ENCODE measurements at places on chromosomes 16 and 17.
A peak's percentile ranks its signal among the peaks of the same experiment; 100 is the strongest.

GRCh38 chr16:49580751-49581303 lies 207.2 kb downstream of the C16orf78 start:
- no peak overlapping the region for H3K4me3 ChIP-seq
- no peaks in the 10 kb centered on the region for H3K36me3 ChIP-seq
- H3K27me3 ChIP-seq: peaks cover 7% of the 10 kb centered on the region
- no peaks in the 10 kb centered on the region for H3K4me1 ChIP-seq
- DNase-seq: no peak

DNA sequence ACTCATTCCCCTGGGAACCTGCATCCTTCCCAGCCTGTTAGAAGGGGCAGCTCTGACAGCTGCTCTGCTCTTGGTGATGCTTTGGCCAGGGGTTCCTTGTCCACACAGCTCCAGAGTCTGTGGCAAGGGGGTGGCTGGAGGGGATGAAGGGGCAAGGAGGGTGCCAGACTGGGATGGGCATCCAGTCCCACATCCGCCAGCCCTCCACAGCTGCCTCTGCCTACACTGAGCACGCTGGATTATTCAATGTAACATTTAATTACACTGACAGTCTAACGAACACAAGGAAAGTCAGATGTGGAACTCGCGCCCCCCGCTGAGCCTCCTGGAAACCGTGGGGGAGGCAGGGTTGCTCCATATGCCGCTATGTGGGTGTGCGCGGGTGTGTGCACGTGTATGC lies 101.1 kb downstream of the C16orf78 start:
- no peaks in the 10 kb centered on the region for H3K36me3 ChIP-seq
- no peaks in the 10 kb centered on the region for H3K27me3 ChIP-seq
- H3K4me3 ChIP-seq: no peak overlapping the region
- DNase-seq: peak; percentile 34
- no peaks in the 10 kb centered on the region for H3K4me1 ChIP-seq

- no peaks in the 10 kb centered on the region for H3K4me1 ChIP-seq
- H3K27me3 ChIP-seq: no peaks in the 10 kb centered on the region
- no peak overlapping the region for H3K4me3 ChIP-seq
Observed at GRCh38 chr16:67387479-67388079, 5.7 kb downstream of the TPPP3 start.

DNA sequence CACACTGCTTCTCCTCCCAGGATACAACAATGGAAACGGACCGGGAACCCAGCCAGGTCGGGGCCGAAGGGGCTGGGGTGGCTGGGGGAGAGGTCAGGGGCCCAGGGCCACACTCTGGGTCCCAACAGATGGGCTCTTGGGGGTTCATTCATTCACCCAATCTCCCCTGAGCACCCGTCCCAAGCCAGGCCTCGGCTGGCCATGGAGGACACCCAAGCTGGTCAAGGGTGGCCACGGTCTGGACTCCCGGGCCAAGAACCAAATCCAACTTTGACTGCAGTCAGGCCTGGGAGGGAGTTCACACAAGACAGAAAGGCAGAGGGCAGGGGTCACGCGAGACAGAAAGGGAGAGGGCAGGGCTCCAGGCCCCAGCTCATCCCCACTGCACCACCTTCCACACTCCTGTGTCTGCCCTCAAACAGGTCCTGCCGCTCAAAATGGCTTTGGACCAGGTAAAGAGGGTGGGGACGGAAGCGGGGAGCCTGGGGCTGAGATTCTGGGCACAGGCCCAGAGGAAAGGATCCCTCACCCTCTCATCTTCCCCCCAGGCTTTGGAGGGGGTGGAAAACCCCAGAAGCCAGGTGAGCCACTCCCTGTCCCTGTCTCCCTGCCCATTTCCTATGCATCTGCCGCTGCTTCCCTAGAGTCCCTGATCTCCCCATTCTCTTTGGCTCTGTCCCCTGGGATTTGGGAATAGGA lies 12.3 kb upstream of the PKMYT1 start:
- H3K27ac ChIP-seq: peak overlapping the region; percentile 72
- H3K4me3 ChIP-seq: no peak overlapping the region
- no peak for DNase-seq
- peaks cover 36% of the 10 kb centered on the region for H3K4me1 ChIP-seq
- H3K36me3 ChIP-seq: no peaks in the 10 kb centered on the region

DNA sequence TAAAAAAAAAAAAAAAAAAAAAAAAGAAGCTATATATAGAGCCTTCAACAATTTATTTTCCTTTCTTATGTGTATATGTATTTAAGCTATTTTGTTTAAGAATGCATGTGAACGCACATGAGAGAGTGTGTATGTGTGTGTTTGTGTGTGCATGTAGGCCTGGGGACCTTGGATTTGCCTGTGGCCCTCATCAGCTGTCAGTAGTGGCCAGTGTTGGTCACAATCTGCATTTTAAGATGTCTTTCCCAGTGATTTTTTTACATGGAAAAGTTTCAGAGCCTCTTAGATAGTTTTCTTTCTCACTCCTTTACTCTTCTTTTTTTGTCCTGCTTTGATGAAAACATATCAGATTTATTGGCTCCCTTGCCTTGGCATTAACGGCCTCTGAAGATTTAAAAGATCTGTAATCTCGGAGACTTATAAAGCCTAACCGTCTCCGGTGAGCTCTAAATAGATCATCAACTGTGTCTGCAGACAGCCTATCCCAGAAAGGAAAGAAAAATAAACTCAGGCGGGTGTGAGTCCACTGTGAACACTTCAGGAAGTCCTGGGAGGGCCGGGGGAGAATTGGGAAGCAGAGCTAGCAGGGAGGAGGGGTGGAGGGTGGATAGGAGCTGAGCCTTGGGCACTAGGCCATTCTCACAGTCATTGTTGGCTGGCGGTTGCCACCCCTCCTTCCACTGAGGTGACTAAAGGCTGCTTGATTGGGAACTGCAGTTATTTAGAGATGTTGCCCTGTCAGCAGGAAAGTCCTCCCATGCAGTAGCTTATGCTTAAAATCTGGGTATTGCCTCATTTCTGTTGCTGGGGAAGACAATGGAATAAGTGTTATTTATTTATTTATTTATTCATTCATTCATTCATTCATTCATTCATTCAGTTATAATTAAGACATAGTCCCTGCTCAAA lies 86.8 kb downstream of the WWP2 start:
- H3K4me3 ChIP-seq: no peak overlapping the region
- H3K27me3 ChIP-seq: no peaks in the 10 kb centered on the region
- no peak overlapping the region for H3K27ac ChIP-seq
- no peaks in the 10 kb centered on the region for H3K4me1 ChIP-seq
- no peaks in the 10 kb centered on the region for H3K36me3 ChIP-seq

DNA sequence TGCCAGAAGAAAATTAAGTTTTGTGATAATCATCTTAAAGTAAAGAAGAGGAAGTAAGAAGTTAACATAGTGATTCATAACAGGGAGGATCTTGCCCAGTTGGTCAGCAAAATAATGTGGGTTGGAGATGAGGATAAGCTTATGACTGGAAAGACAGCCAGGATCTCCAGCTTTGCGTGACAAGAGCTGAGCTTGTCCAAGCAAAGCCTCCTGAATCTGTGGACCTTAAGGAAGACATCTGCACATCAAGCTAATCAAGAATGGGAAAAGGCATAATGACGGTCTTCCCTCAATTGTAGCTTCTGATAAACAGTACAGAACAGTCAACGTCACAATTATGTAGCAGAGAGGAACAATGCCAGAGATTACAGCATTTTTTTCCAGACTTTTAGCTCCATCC lies 744.7 kb upstream of the GOT2 start:
- no peak for DNase-seq
- no peaks in the 10 kb centered on the region for H3K4me1 ChIP-seq
- no peak overlapping the region for H3K27ac ChIP-seq
- no peaks in the 10 kb centered on the region for H3K27me3 ChIP-seq
- no peaks in the 10 kb centered on the region for H3K36me3 ChIP-seq

DNA sequence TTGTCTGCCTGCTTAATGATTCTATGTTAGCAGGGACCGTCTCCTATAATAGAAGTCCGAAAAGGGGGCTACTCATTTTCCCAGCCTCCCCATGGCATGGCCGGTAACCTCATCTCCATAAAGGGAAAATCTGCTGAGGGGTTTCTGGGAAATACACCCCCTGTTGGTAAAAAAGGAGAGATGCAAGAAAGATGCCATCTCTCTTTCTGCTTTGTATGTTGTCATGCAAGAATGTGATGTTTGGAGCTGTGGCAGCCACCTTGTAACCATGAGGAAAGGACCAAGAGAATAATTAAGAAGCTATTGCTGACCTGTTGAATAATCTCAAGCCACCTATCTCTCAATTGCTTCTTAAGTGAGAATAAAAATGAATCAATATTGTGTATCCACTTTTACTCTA lies 94.8 kb upstream of the XYLT1 start:
- no peak overlapping the region for H3K4me3 ChIP-seq
- no peaks in the 10 kb centered on the region for H3K27me3 ChIP-seq
- peaks cover 22% of the 10 kb centered on the region for H3K4me1 ChIP-seq
- no peaks in the 10 kb centered on the region for H3K36me3 ChIP-seq
- peak overlapping the region; percentile 39 for H3K27ac ChIP-seq

GRCh38 chr16:72837846-72838585 lies 209.9 kb downstream of the ZFHX3 start:
- no peak for DNase-seq
- no peak overlapping the region for H3K4me3 ChIP-seq
- H3K27ac ChIP-seq: no peak overlapping the region
- no peaks in the 10 kb centered on the region for H3K27me3 ChIP-seq
- H3K4me1 ChIP-seq: peaks cover 9% of the 10 kb centered on the region
- no peaks in the 10 kb centered on the region for H3K36me3 ChIP-seq

DNA sequence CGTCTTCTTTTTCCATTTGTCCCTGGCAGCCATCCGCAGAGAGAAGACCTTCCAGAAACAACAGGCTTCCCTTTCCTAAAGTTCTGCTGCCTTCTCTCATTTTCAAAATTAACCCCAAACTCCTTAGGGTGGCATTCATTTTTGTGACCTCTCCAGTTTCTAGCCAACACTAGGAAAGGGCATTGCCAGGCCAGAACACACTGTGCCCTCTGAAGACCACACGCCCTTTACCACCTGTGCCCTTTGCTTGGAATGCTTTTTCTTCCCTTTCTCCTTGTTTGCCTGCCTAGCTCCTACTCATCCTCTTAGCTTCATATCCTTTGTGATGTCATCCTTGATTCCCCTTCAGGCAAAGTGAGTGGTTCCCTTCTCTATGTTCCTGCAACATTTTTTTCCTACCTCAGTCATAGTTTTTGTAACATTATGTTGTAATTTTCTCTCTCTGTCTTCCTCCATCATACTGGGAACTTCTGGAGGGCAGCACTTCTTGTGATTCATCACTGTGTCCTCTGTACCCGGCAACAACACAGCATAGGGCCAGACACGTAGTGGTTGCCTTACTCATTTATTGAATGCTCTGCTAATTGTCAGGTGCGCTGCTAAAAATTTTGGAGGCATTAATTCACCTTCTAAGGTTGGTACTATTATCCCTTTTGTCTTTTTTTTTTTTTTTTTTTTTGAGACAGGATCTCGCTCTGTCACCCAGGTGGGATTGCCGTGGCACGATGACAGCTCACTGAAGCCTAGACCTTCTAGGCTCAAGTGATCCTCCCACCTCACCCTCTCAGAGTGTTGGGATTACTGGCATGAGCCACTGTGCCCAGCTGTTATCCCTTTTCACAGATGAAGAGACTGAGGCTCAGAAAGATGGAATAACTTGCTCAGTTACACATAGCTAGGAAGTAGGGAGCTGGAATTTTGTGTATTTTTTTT lies 1.0 kb downstream of the KAT8 start:
- peak overlapping the region; percentile 94 for H3K27ac ChIP-seq
- H3K4me3 ChIP-seq: peak overlapping the region; percentile 86
- peaks cover 48% of the 10 kb centered on the region for H3K36me3 ChIP-seq
- H3K4me1 ChIP-seq: peaks cover 9% of the 10 kb centered on the region

DNA sequence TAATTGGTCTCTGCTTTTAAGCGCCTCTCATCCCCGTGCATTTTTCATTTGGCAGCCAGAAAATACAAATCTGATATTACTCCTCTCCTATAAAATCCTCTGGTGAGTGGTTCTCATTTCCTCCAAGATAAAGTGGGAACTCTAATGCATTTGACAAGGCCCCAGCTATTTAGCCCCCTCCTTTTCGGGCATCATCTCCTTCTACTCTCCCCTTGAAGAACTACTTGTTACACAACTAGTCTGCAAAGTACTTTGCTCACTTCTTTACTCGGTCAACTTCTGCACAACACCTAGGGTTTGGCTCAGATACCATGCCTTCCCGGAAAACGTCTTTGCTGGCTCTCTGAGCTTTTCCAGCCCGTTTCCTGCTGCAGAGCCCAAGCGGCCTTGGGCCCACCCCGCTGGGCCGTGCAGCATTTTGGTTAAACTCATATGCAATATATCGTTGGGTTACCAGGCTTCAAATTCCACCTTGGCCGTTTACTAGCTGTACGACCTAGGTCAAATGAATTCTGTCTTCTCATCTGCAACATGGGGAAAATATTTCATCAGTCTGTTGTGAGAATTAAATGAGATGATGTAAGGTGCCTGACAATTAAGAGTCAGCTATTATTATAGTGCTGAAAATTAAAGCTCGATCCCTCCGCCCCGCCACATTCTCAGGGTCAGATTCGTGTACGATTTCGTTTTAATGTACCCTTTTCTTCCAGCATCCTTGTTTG lies 883 bp upstream of the TAF15 start:
- no peak for DNase-seq
- H3K36me3 ChIP-seq: peaks cover 32% of the 10 kb centered on the region
- H3K4me1 ChIP-seq: peaks cover 28% of the 10 kb centered on the region
- peak overlapping the region; percentile 65 for H3K4me3 ChIP-seq
- peak overlapping the region; percentile 73 for H3K27ac ChIP-seq

GRCh38 chr16:17780181-17780580 lies 309.4 kb upstream of the XYLT1 start:
- no peak overlapping the region for H3K4me3 ChIP-seq
- no peak for DNase-seq
- H3K4me1 ChIP-seq: peaks cover 20% of the 10 kb centered on the region
- H3K27ac ChIP-seq: no peak overlapping the region
- no peaks in the 10 kb centered on the region for H3K36me3 ChIP-seq

DNA sequence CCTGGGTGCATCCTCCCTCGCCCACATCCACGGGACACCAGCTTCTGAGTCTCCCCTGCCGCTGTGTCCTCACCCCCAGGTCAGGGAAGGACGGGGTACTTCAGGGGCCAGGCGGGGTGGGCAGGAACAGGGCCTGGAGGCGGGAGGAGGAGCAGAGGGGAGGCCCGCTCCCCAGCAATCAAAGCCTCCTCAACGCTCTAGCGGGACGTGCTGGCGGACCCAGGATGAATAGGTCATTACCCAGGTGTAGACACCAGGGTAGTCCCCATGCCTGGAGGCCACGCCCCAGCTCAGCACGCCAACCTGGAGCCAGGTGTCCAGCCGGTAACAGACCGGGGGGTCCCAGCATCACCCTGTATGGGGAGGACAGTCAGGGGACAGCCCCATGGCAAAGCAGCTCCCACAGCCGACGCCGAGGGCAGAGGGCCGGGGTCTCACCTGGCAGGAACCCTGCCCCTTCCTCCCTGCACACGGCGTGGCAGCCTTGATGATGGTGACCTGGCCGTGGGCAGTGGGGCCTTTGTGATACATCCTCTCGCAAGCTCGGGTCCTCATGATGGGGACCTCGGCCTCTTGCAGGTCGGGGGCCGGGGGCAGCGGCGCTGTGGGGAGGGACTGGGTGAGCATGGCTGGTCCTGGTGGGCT lies 24.2 kb downstream of the TPSD1 start:
- no peaks in the 10 kb centered on the region for H3K36me3 ChIP-seq

GRCh38 chr16:29306943-29307597 lies 99.4 kb downstream of the NPIPB11 start:
- no peaks in the 10 kb centered on the region for H3K4me1 ChIP-seq
- no peak overlapping the region for H3K4me3 ChIP-seq

GRCh38 chr17:68489919-68490318 lies 22.3 kb upstream of the PRKAR1A start:
- no peak for DNase-seq
- H3K36me3 ChIP-seq: no peaks in the 10 kb centered on the region
- H3K4me1 ChIP-seq: no peaks in the 10 kb centered on the region
- H3K4me3 ChIP-seq: no peak overlapping the region
- no peak overlapping the region for H3K27ac ChIP-seq

GRCh38 chr17:83064021-83064731 lies 15.2 kb upstream of the METRNL start:
- DNase-seq: peak; percentile 53
- peaks cover 5% of the 10 kb centered on the region for H3K4me1 ChIP-seq
- H3K27ac ChIP-seq: no peak overlapping the region
- no peak overlapping the region for H3K4me3 ChIP-seq
